ENCODE measurements at places on chromosomes 2 and 18. TPM values are rescaled to one million over a fixed set of nuclear protein-coding genes. Genes with fewer than 3 reads are reported as not detected.

Gene TM4SF20
- 0.23 TPM for total RNA-seq

Gene PRSS56
- not detected for total RNA-seq

Gene ACVR2A
- total RNA-seq: 31.0 TPM

Gene HIBCH
- total RNA-seq: 11.8 TPM

Gene PSMA8
- not detected for total RNA-seq

Gene SAP130
- total RNA-seq: 2.3 TPM

Gene UGT1A4
- total RNA-seq: not detected

Gene NIFK
- 14.3 TPM for total RNA-seq

Gene CERS6
- total RNA-seq: 9.0 TPM

Gene CPLX4
- not detected for total RNA-seq
